ENCODE measurements at places on chromosomes 12 and 14.

DNA sequence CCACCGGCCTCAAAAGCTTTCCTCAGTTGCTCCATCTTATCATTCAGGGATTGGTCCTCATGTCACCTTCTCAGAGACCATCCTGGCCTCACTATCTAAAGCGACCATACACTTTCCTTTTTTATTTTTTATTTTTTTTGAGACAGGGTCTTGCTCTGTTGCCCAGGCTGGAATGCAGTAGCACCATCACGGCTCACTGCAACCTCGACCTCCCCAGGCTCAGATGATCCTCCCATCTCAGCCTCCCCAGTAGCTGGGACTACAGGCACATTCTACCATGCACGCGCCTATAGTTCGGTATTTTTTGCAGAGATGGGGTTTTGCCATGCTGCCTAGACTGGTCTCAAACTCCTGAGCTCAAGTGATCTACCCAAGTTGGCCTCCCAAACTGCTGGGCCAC is 2.8 kb downstream of the WSB2 start:
- no peak for DNase-seq

- no peak for DNase-seq
These were observed 553.7 kb upstream of the MDGA2 start for GRCh38 chr14:48229091-48229490.

- DNase-seq, result no peak
These were observed 1374.6 kb downstream of the FSCB start for GRCh38 chr14:43132441-43132840.

GRCh38 chr12:118189741-118190191 is 53.8 kb downstream of the PEBP1 start:
- DNase-seq, result no peak

GRCh38 chr12:8948701-8949341 is 624 bp downstream of the M6PR start:
- DNase-seq, result no peak

DNA sequence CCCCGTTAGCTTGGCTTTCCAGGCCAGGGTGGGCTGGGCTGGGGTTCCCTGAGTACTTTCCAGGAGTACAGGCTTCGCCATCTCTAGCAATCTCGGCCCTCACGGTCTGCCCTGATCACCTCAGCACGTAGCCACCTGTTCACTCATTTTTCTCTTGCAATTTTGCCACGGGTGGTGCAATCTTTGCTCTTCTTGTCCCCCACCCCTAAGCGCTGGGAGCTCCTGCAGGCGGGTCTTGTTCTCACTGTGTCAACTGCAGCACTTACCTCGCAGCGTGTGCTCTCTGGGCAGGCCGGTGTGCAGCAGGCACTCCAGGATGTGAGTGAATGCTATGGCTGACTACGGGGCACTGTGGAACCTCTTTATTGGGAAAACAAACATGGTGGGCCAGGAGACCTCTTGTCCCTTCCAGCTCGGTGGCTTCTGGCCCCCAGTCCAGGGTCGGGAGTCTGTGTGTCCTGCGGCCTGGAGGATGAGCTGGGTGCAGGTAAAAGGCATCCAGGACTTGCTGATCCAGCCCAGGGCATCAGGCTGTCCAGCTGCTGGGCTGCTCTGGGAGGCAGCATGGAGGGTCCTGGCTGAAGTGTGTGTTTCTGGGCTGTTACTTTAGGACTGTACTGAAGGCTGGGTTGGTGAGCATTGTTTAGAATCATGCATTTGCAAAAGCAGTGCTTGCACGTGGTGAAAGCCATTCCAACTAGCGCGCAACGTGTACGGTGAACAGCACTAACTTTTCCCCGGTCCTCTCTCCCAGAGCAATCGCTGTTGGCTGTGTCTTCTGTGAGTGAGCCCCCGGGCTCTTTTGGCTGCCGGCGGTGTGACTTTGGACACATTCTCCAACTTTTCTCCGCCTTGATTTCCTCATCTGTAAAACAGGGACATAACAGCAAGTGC is 1.5 kb upstream of the ULK1 start:
- no peak for DNase-seq

DNA sequence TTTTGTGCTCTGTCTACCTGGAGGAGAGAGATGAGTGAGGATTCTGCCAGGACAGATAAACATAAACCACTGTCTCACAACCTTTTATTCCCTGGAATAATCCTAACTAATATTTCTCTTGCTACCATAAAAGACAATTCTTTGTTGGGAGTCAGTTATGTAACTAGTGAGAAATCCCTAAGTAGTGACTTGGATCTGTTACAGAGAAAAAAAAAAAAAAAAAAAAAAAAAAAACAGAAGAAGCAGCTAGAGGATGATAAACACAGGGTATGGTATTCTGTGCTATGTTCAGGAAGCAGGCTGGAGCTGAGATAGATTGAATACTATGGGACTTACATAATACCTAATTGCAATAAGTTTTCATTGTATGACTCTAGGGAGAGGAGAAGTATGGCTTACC is 178.7 kb downstream of the CNTN1 start:
- DNase-seq, result no peak

DNA sequence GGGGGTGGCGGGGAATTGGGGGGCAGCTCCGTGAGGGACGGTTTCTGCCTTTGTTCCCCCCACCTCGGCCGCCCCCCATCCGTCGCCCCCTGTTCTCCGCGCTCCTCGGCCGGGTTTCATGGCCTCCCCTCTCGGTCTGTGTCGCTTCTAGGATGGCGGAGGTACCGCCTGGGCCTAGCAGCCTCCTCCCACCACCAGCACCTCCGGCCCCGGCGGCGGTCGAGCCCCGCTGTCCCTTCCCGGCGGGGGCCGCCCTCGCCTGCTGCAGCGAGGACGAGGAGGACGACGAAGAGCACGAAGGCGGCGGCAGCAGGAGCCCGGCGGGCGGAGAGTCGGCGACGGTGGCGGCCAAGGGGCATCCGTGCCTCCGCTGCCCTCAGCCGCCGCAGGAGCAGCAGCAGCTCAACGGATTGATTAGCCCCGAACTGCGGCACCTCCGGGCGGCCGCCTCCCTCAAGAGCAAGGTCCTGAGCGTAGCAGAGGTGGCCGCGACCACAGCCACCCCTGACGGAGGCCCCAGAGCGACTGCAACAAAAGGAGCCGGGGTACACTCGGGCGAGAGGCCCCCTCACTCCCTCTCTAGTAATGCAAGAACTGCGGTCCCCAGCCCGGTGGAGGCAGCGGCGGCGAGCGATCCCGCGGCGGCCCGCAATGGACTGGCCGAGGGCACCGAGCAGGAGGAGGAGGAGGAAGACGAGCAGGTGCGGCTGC is 575 bp downstream of the NAA30 start:
- no peak for DNase-seq

DNA sequence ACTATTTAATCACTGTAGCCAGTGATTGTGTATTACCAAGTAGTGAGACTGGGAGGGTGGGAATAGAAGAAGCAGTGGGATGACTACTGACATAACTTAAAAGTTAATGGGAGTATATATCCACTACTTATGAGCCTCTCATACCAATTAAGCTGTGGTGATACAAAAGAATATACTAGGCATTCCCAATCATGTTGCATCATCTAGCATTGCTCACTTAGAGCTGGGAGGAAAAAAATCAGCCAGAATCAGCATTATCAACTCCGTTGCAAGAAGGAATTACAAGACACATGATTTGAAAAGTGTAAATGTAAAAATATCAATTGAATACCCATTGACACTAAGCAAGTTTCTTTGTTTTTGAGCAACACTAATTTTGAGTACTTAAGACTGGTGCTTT is 745 bp upstream of the PPP1R36 start:
- no peak for DNase-seq

GRCh38 chr14:87899228-87899627 is 93.8 kb downstream of the GALC start:
- DNase-seq, result no peak

DNA sequence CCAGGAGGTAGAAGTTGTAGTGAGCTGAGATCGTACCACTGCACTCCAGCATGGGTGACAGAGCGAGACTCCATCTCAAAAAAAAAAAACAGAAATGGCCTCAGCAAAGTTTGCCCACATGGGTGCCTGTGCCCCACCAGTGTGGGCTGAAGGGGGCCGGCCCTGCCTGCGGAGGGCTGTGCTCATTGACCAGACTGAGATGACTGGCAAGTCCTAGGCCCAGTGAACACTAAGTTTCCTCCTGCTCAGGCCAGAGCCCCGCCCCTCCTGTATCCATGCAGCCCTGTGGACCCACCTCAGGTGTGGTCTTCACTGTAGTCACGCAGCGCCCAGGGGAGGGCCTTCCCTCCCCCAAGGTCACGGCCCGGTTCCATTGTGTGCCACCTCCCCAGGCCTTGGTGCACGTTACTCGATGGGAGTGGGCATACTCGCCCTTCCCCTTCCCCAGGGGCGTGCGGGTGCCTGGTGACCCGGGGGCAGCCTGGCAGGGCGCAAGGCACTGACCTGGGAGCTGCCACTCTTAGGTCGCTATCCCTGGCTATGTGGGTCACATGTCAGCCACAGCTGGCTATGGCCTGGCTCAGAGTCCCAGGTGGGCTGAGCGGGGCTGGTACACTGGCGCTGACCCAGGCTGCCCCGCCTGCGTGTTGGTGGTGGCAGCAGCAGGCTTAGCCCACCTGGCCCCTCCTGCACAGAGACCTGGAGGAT is 16.1 kb downstream of the INF2 start:
- DNase-seq, result no peak

DNA sequence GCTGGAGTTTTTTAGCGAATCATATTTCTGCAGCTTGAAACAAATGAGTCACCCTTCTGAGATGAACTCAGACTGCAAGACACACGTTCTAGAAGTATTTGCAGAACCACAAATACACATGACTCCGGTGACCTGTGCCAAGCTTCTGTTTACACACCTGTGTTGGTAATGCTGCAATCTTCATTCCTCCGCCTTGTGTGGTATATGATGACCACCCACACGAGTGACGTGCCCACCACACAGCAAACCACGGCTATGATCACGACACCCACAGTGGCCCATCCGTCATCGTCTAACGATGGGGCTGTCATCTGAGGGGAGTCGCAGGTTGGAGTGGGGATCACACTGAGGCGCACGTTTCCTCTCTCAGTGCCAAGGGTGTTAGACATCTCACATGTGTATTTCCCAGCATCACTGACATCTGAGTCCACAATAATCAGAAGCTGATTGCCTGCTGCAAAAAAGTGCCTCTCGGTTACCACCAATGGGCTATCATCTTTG is 43.0 kb downstream of the LRIG3 start:
- no peak for DNase-seq

GRCh38 chr12:64824500-64825142 is at the start of gene TBC1D30:
TBC1D30 (plus strand) TSS chr12:64824647; CDS start chr12:64824880, 233 bp downstream.
- peak; percentile 47 for DNase-seq

GRCh38 chr14:99517643-99518381 is 36.6 kb downstream of the CCNK start:
- DNase-seq, result no peak

DNA sequence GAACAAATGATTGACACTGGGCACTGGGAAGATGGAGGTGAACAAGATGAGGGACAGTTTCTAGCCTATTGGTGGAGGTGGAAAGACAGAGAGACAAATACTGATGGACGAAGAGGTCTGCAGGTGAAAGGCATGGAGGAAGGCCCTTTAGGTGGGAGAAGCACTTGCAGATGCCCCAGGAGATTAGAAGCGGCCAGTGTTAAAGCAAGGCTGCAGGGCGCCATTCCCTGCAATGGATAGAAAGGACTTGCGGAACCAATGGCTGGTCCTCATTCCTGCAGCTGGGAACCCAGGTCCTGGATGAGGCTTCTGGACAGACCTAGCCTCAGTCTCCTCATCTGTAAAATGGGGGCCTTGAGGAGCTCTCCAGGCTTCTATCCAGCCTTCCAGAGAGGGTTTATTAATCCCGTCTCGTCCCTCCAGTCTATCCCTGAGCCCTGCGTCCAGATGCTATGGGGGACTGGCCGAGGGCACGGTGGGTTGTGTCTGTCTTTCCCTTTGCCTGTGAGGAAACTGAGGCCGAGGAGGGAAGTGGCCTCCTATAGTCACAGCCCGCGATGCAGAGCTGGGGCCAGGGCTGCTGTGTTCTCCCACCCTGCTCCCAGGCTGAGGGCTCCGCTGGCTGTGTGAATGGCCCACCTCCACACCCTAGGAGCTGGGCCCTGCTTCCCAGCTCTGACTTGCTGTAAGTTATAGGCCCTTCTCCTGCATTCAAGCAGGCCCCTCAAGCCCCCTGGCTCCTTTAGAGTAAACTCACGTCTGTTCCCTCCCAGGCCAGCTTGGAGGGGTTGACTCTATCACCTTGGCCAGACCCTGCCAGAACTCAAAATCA is 33.0 kb downstream of the CYP46A1 start:
- DNase-seq, result no peak

DNA sequence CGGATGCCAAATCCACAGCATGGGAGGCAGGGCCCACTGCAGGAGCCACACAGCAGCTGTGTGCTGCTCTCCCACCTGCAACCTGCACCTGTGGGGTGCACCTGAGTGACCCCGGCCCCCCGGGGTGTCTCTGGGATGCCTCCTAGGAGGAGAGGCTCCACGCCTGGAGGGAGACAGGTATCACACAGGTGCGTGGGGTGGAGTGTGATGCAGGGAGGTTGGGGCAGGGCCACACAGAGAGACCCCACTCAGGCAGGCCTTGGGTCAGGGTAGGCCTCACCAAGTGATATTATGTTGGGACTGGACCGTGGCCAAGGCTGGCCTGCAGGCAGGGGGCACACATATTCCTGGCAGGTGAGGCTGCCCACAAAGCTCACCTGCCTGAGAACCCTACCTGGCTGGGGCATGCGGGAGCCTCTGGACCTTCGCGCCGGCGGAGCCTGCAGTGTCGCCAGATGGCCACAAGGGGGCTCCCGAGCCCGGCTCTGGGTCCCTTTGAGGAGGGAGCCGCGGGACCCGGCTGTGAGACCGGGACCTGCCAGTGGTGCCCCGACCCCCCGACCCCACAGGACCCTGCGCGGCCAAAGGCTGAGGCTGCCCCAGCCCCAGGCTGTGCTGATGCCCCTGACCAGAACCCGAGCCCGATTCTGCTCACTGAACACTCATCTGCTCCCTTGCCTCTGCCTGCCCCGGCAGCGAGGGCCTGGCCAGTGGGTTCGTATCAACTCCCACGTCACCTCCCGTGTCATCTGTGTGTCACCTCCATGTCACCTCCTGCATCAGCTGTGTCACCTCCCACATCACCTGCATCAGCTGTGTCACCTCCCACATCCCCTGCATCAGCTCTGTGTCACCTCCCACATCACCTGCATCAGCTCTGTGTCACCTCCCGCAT is 11.4 kb downstream of the TMEM121 start:
- DNase-seq, result peak; percentile 18

DNA sequence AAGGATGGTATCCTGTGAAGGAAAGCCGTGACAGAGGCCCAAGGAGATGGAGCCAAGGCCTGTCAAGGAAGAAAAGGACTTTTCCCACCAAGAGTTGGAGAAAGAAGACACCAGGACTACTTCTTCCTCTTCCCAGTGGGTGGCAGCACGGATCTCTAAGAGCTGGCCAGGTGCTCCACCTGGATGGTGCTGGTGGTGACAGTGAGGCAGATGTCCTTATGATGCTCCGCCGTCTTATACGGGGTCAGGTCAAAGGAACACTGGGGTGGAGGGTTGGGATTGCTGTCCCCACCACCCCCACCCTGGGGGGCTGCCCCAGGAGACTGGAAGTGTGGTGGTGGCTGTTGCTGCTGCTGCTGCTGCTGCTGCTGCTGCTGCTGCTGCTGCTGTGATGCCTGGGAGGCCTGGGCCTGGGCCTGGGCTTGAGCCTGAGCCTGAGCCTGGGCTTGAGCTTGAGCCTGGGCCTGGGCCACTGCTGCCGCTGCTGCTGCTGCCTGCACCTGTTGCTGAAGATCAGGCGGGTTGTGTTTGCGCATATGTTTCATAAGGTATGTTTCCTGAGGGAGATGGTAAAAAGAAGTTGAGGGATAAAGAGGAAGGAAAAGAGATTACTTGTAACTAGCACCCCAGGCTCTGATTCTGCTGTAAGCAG is 4.8 kb upstream of the ING4 start:
- no peak for DNase-seq
